ENCODE measurements at places on chromosomes 7 and 10.

DNA sequence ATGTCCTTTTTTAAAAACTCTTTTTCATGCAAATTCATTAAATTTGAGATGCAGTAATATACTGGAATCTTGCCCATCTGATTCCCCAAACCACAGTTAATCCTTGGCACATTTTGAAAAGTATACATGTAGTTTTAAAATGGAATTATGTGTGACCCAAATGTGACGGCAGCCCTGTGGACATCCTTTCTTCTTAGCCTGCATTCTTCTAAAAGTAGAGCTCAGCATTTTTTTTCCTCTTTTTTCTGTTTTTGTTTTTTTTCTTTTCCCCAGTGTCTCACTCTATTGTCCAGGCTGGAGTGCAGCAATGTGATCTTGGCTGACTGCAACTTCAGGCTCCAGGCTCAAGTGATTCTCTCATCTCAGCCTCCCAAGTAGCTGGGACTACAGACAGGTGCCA is 338.9 kb downstream of the GALNT17 start:
- DNase-seq, result no peak

- DNase-seq, result no peak
These were observed 11.6 kb downstream of the MLXIPL start for GRCh38 chr7:73612598-73613269.

DNA sequence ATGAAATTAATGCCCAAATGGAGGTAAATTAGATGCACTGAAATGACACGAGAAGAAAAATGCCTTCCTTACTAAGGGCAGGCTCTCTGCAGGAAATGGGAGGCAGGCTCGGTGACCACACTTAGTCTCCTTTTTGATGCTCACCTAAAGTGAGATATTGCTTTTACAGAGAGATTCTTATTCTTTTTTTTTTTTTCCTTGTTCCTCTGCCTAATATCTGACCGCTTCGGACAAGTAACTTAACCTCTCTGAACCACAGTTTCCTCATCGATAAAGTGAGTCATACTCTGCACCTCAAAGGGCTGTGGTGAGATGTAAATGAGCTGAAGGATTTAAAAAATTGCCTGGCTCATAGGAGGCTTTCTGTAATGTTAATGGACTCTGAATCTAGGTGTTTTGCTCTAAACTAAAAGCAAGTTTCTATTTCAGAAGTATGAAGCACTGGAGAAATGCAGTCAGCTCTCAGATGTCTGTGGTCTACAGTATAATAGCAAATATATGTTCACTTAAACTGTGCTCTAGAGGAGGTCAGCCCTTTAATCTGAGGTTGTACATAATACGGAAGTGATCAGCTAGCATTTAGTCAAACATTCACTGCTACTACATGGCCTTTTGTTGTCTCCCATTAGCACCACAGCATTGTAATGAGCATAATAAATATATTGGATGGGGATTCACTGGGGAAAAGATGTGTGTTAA is 23.2 kb downstream of the NKX2-3 start:
- no peak for DNase-seq

DNA sequence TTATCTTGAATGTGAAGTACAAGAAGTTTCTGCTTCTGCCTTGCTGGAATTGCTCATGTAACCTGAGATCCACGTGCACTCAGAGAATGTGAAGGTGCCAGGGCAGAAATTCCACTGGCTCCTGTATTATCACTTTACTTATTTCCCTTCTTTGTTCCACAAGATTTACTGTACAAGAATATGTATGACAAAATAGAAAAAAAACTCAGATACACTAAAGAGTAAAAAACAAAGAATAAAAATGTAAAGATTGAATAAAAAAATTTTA is 43.0 kb downstream of the PLCE1 start:
- DNase-seq, result no peak

DNA sequence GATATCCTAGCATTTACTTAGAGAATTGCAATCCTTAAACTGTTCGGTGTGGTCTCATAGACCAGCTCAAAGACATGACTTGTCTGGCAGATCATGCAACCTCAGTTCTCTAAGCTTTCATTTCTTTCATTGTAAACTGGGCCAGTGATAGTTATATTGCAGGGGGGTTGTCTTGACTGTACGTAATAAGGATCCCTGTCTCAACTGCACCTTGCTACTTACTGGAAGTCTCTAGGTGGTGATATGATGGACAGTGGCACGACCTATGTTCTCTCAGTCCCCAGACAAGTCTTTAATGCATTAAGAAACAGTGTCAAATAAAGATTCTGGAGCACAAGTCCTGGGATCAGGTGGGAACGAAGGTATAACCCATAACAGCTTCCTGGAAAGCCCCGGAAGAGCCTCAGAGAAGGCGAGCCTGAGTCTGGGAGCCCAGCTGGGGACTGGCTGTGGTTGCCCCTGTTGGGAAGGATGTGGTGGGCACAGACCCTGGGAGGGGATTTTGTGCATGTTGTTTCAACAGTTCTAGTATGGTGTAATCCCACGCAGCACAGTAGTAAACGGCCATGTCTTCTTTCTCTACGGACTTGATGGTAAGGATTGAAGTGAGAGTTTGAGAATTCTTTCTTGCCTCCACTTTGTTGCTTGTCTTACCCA is 26.0 kb upstream of the TARP start:
- DNase-seq, result no peak

DNA sequence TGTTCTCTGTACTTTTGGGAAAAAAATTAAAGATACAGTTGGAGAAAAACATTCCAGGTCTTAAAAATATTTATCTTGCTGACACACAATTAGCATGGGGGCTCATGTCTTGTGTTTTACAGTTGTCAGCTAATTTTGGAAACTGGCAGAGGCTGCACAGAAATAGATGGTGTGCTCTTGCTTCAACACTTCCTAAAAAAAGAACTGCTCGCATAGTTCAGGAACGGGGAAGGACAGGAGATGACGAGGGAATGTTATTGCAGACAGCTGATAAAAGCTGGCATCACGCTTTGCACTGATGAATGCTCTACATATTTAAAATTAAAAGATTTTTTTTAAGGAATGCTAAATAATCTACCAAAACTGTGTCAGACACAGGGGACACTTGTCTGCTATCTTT is 103.5 kb upstream of the CELF2 start:
- DNase-seq, result no peak

DNA sequence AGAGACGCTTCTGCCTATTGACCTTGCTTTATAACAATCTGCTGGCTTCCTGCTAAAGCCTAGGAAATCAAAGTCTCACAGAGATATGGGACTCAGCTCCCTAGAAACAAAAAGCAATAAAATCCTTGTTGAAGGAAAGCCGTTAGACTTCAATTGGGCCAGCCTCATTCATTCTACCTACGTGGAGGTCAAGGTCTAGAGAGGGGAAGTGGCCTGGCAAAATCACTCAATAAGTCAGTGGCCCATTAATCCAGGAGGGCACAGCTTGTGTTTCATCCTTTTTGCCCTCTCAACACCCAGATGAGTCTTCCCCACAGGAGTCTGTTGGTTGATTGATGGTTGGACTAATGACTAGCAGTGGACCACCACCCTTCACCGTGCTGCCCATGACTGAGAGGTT is 40.5 kb upstream of the ACSL5 start:
- no peak for DNase-seq

DNA sequence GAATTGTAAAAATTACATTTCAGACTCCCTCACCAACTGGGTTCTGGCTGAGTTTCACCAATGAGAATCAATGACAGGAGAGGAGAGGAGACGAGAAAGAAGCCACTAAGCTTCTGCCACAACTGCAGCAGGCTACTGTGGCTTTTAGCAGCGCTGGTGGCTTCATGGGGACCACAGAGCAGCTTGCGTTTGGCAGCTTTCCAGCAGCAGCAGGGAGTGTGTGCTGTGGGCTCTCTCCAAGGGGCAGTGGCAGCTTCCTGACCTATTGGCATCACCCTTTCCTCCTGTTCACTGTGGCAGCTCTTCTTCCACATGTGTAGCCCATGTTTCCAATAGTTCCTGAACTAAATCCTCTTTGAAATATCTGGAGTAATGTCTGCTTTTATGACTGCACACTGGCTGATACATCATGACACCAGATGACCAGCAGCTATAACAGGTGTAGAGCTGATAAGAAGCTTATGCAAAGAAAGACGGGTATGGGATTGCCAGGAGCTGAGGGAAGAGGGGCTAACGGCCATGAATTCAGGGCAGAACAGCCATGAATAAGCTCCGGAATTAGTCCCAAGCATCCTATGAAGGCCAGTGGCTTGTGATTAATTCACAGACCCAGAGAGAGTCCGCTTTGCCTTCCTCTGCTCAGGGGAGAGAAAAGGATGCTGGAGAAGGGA is 46.8 kb downstream of the KCNH2 start:
- no peak for DNase-seq

- DNase-seq, result no peak
These were observed 17.7 kb upstream of the FAM170B start for GRCh38 chr10:49151481-49151880.

GRCh38 chr10:46550795-46551700 is 5.4 kb downstream of the GPRIN2 start:
- DNase-seq, result no peak

Measured in stimulated activated CD8-positive, alpha-beta memory T cell treated with anti-CD3 and anti-CD28 coated beads, Interleukin-7, amount 100 ng/mL, for 48 hours (primary cell).